Central memory CD8-positive, alpha-beta T cell (primary cell): ENCODE measurements at places on chromosomes 3 and 15.

- no peak for DNase-seq
Measured at GRCh38 chr3:142958707-142959106, 4.8 kb downstream of the PAQR9 start.

- DNase-seq: no peak
Measured at GRCh38 chr15:73330206-73331051, 38.3 kb downstream of the HCN4 start.

DNA sequence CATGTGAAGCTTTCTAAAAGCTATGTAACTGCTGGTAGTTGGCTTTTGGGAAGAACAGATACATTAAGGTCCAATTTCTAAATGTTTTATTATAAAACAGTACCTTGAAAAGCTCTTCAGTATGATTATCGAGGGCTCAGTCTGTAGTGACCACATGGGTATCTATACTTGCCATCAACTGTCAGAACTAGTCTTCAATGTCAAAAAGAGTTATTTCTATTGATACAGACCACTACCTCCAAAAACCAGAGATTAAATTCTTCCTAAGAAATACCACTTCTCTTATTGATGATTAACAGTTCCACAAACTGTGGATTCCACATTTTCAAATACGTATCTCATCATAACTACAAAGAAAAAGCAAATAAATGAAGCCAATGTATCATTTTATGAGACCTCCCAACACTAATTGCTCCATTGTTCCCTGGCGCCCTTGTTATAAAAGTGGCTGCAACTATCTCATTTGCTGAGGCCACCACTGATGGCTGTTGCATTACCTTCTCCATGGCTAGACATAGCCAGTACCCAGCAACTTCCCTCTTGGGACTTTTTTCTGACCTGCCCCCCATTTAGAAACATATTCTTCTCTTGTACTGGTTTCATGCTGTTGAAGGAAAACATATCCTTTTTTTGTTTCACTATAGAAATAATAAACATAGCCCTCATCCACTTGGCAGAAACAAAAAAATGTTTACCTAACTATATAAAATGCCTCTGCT lies 33.9 kb upstream of the MBNL1 start:
- no peak for DNase-seq

DNA sequence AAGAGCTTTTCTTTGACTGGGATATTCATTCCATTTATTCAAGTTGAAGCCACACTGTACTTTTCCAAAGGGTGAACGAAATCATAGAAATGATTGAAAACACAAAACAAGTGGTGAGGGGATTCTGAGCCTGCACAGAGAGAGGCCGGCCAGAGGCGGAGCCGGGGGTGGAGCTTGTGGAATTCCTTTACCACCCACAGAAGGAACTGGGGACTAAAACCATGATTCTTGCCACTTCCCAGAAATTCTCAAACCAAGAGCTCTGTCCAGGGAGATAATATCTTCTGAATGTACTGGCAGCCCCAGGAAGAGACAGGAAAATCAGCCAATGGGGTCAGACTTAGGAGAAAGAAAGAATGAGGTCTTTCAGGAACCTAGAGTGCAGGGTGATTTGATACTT lies 20.8 kb downstream of the FBN1 start:
- DNase-seq: no peak

GRCh38 chr15:92915766-92916435 lies 15.8 kb downstream of the CHD2 start:
- no peak for DNase-seq
